ENCODE measurements at places on chromosomes 2 and 18.

DNA sequence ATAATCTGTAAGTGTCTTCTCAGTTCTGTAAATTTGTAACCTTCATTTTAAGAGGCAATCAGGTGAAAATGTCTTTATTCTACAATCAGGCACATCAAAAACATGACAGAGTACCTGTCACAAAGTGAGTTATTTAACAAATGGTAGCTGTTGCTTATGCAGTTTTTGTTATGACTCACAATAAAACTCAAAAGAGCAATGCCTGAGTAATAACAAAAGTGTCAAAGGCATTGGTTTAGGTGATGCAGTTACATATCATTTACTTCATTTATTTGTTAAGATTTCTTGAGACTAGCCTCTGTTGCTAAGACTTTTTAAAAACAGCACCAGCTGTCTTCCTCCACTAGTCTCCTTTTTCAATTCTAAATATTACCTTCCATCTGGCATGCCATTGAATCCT, 177.8 kb downstream of the KIAA1328 start:
- DNase-seq = no peak

DNA sequence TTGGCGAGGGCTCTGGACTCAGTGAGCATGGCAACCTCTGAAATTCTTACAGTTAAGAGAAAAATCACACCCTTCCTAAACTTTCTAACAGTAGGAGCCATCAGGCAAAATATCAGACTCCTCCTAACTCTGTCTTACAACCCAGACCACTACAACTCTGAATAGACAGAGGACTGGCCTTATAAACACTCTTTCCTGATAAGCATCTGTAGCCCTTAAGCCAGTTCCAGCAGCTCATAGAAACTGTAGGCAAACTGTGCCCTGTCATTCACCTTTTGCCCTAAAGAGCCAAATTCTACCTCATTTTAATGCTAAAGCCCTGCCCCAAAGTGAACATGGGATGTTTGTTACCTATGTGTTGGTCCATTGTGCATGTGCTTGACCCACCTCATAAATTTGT, 304.8 kb downstream of the ALK start:
- no peak for DNase-seq

- DNase-seq = no peak
Measured at GRCh38 chr2:38850045-38850444, 25.7 kb downstream of the DHX57 start.

DNA sequence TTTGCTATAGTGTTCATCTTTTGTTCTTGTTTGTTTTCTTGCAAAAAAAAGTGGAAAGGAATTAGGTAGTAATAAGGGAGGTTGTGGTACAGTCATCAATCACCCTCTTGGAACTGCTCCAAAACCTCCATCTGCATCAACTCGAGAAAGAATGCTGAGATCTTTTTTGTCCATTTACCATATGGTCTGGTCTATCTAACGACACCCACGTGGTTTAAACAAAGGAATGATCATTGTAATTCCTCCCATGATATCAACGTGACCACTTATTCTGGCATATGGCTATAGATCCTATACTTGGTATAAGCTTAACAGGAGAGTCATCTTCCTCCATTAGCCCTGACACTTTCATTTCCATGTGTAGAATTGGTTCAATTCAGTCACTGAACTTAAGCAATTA, 1025.3 kb upstream of the NXPH2 start:
- DNase-seq = no peak

DNA sequence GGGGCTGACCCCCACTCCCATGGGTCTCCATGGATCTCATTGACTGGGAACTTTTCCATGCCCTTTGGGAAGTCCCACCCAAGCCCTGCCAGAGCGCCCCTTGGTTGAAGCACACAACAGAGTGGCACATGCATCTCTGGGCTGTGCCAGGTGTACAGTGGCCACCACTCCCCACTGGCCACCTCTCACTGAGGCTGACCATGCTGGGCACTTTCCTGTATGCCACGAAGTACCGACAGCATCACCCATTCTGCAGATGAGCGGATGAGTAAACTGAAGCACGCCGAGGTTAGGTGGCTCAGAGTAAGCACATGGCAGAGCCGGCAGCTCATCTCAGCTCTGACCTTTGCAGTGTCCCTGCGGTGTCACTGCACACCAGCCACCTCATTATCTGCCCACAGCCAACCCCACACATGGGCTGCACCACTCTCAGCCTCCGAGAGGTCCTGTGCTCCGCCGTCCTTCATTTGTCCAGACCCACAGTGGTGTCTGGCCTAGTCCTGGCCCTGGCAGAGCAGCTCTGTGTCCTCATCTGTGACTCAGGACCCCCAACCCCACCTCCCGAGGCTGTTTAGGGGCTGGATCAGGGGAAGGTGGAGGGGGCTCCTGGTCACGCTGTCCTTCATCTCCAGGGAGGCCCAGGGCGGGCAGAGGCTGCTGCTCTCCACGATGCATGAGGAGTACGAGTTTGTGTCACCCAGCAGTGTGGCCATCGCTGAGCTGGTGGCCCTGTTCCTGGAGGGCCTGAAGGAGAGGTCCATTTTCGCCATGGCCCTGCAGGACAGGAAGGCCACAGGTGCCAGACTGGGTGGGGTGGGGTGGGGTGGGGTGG, 18.0 kb upstream of the GPR17 start:
- DNase-seq = no peak

GRCh38 chr2:8841932-8842331, 4.5 kb upstream of the KIDINS220 start:
- peak; percentile 29 for DNase-seq

Measured in Karpas-422 (cell line).